ENCODE measurements at places on chromosomes 3 and 15. TPM values are rescaled to one million over a fixed set of nuclear protein-coding genes. Genes with fewer than 3 reads are reported as not detected.

The ZPLD1 gene
- 0.11 TPM for total RNA-seq

The PAQR5 gene
- total RNA-seq: not detected

The NR2E3 gene
- not detected for total RNA-seq

The MELTF gene
- total RNA-seq: 6.0 TPM

The TP63 gene
- 0.98 TPM for total RNA-seq

The IQCH gene
- total RNA-seq: 0.89 TPM

The SCN5A gene
- 0.85 TPM for total RNA-seq

The SLC51B gene
- not detected for total RNA-seq

The RSL24D1 gene
- 107 TPM for total RNA-seq

The HDC gene
- not detected for total RNA-seq

The CDAN1 gene
- 20.4 TPM for total RNA-seq

The EEF1AKMT4 gene
- 8.0 TPM for total RNA-seq

The CPA3 gene
- not detected for total RNA-seq

The LPP gene
- 46.6 TPM for total RNA-seq

The RARRES1 gene
- total RNA-seq: not detected

The SI gene
- not detected for total RNA-seq

The CACNA2D2 gene
- 5.0 TPM for total RNA-seq

The SERINC4 gene
- total RNA-seq: 0.24 TPM

The COL6A5 gene
- not detected for total RNA-seq

The ZDHHC23 gene
- 4.0 TPM for total RNA-seq

The UROC1 gene
- total RNA-seq: not detected

The BCHE gene
- total RNA-seq: not detected

The MAP1A gene
- total RNA-seq: 1.7 TPM

The WDR6 gene
- total RNA-seq: 208 TPM

The SUCNR1 gene
- not detected for total RNA-seq

The PCCB gene
- 26.5 TPM for total RNA-seq

The IL12A gene
- 1.8 TPM for total RNA-seq

The ACAN gene
- not detected for total RNA-seq

The CLDN16 gene
- total RNA-seq: not detected

The B3GNT5 gene
- 7.1 TPM for total RNA-seq

The CLRN1 gene
- total RNA-seq: not detected

The ATP2B2 gene
- total RNA-seq: not detected

The FOXL2NB gene
- not detected for total RNA-seq

The PIK3R4 gene
- total RNA-seq: 23.9 TPM

The MYLK gene
- total RNA-seq: 0.17 TPM

The MEX3B gene
- 1.4 TPM for total RNA-seq

The GXYLT2 gene
- not detected for total RNA-seq

The SLC22A14 gene
- 0.15 TPM for total RNA-seq

The BTLA gene
- total RNA-seq: 10.4 TPM

Measured in activated T-helper 17 cell treated with anti-CD3 and anti-CD28 coated beads, Interleukin-2, amount 50 U/mL, for 72 hours (primary cell).